MG63 (cell line): ENCODE measurements at places on chromosomes 3 and 15. TPM values are rescaled to one million over a fixed set of nuclear protein-coding genes. Genes with fewer than 3 reads are reported as not detected.

DNA sequence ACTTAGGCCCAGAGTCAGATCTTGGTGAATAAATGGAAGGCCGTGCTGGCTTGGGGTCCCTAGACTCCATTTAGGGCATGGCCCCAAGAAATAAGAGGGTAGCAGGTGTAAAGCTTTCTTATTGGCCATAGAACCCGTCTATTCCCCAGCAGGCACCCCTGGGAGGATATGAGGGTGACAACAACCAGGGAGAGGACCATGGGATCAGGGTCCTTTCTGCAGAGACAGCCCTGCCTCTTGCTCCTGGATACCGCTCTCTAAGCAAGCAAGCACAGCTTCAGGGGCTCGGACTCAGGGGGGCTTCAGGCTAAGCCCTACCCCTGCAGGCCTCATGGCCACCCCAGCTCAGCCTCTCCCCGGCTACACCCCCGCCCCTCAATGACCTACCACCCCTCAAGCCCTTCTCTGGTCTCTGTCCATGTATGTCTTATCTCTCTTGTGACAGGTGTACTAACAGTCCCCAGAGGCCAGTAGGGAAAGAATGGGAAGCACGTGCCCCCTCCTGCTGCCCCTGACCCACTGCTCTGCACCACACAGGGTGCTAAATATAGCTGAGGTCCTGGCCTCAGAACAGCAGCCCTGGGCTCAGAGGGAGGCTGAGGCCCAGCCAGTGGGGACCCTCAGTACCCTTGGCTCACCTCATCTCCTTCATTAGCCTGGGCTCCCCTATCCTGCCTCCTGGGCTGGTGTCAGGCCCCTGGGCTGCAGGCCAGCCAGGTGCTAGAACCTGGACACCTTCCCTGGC lies 1.9 kb downstream of the XIRP1 start:
- no peak for DNase-seq

The SMCO1 gene
- total RNA-seq: not detected in 2 replicates

The ISG20 gene
- 19.2 TPM in 1 of 2 replicates, not detected in the other for total RNA-seq

The CD96 gene
- total RNA-seq: not detected in 2 replicates

DNA sequence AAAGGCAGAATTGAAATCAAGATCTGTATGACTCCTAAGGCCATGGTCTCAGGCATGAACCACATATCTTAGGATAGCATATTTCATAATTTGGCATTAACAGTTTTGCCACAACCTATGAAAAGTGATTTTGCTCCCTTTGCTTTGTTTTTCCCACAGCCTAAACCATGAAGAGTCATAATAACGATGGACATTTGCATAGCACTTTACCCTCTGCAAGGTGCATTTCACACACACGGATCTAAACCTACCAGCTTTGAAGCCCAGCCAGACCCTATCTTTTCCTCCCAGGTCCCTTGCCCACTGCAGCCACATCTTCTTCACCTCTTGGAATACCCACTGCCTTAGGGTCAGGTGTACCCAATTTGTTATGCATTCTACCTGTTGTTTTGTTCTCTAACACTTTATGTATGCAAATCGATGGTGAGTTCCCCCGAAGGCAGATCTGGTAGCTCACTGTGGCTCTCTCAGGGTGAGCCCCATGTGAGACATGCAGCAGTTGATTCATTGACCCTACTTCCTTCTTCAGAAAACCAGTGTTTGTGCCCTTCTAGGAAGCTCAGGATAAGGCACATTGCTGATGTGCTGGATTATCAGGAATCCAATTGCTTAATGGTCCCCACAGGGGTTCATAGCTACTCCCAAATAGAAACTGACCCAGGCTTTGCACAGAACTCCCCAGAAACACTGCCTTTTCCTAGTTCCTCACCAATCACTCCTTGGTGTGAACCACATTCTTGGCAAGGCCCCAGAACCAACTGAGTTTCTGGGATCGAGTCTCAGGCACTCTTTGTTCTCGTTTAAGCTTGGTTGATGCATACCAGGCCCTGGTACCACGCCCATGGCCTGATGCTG lies 8.7 kb downstream of the ARHGAP31 start:
- DNase-seq: no peak

DNA sequence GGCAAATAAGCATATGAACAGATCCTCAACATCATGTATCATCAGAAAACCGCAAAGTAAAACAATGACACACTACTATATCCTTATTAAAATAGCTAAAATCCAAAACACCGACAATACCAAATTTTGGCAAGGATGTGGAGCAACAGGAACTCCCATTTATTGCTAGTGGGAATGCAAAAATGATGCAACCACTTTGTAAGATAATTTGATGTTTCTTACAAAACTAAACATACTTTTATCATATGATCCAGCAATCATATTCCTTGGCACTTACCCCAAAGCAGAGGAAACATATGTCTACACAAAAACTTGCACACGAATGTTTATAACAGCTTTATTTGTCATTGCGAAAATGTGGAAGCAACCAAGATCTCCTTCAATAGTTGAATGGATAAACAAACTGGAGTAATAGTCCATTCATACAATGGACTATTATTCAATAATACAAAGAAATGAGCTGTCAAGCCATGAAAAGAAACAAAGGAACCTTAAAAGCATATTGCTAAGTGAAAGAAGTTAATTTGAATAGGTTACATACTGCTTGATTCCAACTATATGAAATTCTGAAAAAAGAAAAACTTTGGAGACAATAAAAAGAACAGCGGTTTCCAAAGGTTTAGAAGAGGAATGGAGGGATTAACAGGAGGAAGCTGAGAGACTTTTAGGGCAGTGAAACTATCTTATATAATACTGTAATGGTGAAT lies 172.0 kb downstream of the VPS13C start:
- DNase-seq: no peak

The MST1R gene
- total RNA-seq: 1.1 and 1.9 TPM in 2 replicates

The DAZL gene
- not detected in 2 replicates for total RNA-seq

DNA sequence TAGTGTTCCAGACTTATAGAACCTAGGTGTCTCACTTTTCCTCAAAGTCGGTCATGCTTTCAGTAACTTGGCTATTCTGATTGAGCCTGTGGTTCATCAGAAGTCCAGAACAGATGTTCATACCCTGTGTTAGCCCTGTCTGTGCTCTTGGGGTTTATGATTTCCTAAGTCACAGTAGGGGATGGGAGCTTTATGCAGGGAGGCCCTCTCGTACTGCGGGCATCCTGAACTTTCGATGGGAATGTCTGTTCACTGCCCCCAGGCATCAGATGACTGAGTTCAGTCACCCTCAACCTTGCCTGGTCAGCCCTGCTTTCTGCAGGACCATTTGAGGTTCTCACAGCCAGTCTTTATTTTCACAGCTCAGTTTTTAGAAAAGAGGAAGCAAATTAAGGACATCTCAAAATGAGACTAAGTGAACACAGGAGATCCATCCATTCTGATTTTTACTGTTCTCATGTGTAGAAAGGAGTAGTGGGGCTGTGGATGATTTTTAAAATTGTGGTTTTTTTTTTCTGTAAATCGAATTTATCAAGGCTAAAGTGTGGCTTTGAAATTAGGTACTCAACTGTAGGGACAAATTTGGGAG lies 71.3 kb downstream of the CMTM8 start:
- DNase-seq: no peak

The ROPN1 gene
- not detected in 2 replicates for total RNA-seq

- DNase-seq: no peak
Measured at GRCh38 chr3:158713094-158713499, 19.2 kb downstream of the RARRES1 start.

GRCh38 chr3:34727700-34728099 lies 911.6 kb upstream of the ARPP21 start:
- no peak for DNase-seq

The TMEM266 gene
- total RNA-seq: 0.13 TPM in 1 of 2 replicates, not detected in the other

The PLXNA1 gene
- 29.7 and 54.2 TPM in 2 replicates for total RNA-seq

- DNase-seq: no peak
Measured at GRCh38 chr3:64490180-64490724, 197.5 kb downstream of the ADAMTS9 start.

- no peak for DNase-seq
Measured at GRCh38 chr3:32347343-32348125, 44.1 kb upstream of the CMTM7 start.

- peak; percentile 75 for DNase-seq
Measured at GRCh38 chr15:33022629-33023028, 171.9 kb downstream of the FMN1 start.

DNA sequence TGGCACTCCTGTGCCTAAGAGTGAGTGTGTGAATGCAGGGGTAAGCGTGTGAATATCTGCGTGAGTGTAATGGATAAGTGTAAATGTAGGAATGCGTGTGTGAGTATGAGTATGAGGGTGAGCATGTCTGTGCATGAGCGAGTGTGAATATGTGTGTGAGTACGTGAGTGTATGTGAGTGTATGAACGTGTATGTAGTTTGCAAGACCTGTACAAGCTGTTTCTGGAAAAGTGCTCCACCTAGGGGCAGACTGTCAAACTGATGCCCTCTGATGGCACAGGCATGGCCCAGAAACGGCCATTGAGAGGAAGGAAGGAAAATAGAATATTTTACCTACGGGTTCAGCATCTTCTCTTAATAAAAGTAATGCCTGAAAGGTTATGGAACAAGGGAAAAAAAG lies 24.4 kb upstream of the FRMD4B start:
- DNase-seq: peak; percentile 43

- peak; percentile 30 for DNase-seq
Measured at GRCh38 chr3:57892423-57892822, 115.8 kb upstream of the FLNB start.

- no peak for DNase-seq
Measured at GRCh38 chr15:48494631-48495030, 150.9 kb downstream of the FBN1 start.

DNA sequence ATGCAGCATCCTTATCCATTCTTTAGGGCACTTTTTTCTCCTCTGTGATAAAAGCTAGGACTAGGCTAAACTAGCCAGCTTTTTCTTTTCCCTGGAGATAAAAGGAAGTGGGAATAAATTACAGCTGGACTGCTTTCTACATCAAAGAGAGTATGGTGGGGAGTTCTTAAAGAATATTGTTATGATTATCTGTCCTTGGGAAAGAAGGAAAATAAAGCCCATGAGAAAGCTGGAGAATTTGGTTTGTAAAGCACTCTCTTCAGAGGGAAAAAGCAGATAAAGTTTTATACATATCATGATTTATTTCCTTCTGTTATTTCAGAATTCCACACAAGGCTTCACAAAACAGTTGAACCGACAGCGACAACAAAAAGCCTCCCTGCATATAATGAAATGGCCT lies 923.0 kb downstream of the DIPK2A start:
- no peak for DNase-seq

DNA sequence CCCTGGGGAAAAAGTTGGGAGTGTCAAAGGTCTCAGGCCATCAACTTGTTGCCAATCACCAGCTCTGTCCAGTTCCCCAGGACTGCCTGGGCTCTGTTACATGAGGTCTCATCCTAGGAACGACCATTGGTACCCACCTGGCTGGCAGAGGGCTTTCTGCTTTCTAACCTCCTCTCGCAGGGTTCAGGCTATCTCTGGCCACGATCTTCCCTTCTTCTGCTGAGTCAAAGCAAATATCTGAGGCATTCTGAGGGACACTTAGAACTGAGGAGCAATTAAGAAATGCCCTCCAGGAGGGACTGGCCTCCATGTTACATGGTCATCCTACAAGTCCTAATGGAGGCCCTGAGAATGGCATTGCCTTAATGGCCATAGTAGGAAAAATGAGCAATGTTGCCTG lies 77.4 kb downstream of the TGFBR2 start:
- DNase-seq: no peak

GRCh38 chr3:128502712-128503111 lies 9.7 kb upstream of the GATA2 start:
- DNase-seq: no peak

The CSPG4 gene
- 13.4 and 19.6 TPM in 2 replicates for total RNA-seq

DNA sequence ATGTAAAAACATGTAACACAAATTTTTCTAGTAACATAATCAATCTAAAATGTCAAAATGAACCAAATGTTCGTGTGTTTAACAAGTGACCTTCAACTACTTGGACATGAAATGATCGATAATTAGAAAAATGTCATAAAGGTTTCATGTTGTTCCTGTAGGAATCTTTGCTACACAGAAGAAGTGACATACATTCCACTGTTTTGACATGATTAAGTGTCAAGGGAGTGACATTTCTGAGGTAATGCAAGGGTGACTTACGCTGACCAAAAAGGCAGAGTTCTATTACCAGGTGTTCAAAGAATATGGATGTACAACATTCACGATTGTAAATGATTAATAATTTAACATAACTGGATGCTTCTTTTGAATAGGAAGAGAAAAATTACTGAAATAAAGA lies 131.1 kb upstream of the ROBO1 start:
- no peak for DNase-seq

The PLIN1 gene
- total RNA-seq: 0.13 and 0.17 TPM in 2 replicates

The SLC22A14 gene
- total RNA-seq: 0.69 TPM in 1 of 2 replicates, not detected in the other

GRCh38 chr3:35120026-35120425 lies 519.3 kb upstream of the ARPP21 start:
- DNase-seq: no peak

The CDAN1 gene
- total RNA-seq: 7.9 and 9.5 TPM in 2 replicates

The GOLGA6C gene
- total RNA-seq: 0.22 TPM in 1 of 2 replicates, not detected in the other

The LRRC31 gene
- not detected in 2 replicates for total RNA-seq

The DALRD3 gene
- total RNA-seq: 15.9 and 18.6 TPM in 2 replicates

DNA sequence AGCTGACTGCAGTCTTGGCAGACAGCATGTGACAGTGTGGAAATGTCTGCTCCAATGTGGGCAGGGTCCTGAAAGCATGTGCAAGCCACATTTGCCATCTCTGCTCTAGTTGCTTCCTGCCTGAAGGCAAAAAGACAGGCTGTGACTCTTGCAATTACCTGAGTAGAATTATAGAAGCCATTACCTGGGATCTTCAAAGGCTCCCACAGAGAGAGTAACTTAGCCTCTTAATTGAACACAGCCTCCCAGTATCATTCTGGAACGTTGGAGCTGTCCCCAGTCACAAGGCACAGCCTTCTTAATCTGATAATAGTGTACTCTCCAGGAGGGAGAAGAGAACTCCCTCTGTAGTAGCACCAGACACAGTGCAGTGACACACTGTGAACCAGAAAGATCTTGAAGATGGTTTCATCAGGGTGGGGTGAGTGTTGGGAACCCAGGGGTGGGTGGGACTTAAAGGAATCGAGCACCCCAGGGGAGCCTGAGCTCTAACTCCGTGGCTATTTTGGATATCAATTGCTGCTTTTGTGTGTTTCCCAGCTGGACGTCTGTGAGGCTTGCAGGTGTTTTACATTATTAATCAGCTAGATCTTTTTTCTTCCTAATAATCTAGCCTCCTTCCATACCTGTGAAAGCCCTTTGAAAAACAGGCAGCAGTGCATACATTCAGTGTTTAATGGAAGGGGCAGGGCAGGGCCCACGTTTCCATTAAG lies 40.6 kb upstream of the GLCE start:
- DNase-seq: no peak

DNA sequence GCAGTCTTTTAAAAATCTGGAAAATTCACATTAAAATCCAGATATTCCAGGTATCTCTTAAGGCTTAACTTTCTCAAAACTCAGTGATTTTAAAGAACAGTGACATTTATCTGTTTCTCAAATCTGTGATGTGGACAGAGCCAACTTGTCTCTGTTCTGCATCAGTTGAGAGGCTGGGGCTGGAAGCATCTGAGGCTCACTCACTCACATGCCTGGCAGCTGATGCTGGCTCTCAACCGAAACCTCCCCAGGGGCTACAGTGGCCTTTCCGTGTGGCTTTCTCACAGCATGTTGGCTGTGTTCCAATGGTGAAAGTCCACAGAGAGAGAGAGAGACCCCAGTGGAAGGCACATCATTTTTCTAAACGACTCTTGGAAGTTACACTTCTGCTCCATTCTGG lies 53.5 kb downstream of the CEMIP start:
- no peak for DNase-seq

- DNase-seq: no peak
Measured at GRCh38 chr3:120762615-120763014, 20.1 kb downstream of the GTF2E1 start.
